ENCODE measurements at places on chromosomes 12 and 14.

DNA sequence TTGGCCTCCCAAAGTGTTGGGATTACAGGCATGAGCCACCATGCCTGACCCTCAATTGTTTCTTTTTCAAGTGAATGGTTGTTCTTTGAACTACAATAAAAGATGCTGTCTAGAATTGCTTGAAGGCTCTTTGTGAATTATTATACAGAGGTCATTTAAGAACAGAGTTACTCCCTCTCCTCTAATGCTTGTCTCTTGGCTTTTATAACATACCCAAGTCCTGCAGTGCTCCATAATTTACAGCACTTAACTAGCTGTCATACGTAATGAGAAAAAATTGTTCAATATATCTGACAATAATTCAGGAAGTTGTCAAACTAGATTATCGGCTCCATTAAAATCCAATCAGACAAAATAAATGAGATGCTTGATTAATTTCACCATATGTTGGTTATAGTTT is 823.0 kb upstream of the ATXN7L3B start:
- no peak for DNase-seq

GRCh38 chr14:64584190-64584589 is 34.4 kb downstream of the PPP1R36 start:
- no peak for DNase-seq

- no peak for DNase-seq
Observed at GRCh38 chr12:15774819-15775218, 14.4 kb downstream of the EPS8 start.

GRCh38 chr14:67269298-67270060 is 28.2 kb downstream of the PALS1 start:
- DNase-seq = peak; percentile 61

DNA sequence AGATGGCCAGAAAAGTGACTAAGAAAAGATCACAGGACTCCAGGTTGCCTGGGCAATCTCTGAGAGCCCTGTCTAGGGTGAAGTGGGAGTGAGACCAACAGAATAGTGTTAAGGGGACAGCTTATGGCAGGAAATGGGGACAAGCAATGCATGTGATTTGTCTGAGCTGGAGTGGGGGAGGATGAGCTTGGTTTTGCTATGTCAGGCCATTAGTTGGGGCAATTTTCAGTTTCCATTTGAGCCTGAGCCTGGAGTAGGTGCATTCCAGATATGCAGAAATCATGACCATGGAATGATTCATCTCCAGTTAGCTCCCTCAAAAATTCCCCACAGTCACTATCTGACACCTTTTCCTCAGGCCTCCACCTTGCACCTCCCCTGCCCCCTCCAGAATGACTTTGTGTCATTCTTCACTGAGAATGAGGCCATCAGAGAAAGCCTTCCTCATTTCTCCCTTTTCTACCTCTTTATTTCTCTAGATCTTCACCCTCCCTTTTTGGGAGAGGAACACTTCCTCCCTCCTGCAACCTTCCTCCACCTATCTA is 150.9 kb upstream of the PLEKHG7 start:
- DNase-seq = no peak

DNA sequence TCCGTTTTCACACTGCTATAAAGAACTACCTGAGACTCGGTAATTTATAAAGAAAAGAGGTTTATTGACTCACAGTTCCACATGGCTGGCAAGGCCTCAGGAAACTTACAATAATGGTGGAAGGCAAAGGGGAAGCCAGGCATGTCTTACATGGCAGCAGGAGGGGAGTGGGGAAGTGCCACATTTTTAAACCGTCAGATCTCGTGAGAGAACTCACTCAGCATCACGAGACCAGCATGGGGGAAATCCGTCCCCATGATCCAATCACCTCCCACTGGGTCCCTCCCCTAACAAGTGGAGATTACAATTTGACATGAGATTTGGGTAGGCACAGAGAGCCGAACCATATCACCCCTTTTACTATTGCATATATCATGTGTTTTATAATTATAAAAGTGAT is 2.0 kb upstream of the PIGH start:
- no peak for DNase-seq

- no peak for DNase-seq
Observed at GRCh38 chr14:101557811-101558738, 3.2 kb upstream of the DIO3 start.

- no peak for DNase-seq
Observed at GRCh38 chr14:69073915-69074314, 79.0 kb downstream of the DCAF5 start.

DNA sequence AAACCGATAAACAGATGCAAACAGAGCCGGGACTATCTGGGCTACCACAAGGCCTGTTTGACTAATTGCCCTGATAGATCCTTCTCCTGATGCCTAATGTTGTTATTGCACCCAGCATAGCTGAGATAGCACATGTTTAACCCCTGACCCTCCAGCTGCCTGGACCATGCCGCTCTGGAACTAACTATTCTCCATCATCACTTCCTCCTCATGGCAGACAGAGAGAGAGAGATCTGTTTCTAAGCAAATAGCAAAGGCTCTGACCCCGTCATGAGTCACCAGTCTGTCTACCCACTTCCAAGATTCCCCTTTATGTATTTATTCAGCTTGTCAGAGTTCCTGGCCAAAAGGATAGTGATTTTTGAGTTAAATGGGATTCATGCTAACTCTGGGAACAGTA is 58.2 kb upstream of the FLRT2 start:
- peak; percentile 58 for DNase-seq

DNA sequence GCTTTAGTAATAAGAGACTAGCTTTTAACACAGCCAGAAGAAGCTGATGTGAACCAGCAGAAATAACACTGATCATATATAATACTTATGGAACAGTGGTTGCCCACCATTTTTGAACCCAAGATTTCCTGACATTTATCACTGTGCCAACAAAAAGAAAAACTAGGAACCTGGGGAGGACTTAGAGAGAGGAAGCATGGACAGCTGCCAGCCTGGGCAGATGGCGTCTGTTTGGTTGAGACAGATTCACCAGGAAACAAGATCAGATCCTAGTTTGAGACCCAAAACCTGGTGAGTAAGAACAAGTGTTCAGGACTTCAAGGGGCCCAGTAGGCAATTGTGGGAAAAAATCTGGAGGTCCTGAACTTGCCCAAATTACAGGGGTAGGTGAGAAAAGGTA is 95.3 kb downstream of the BICD1 start:
- no peak for DNase-seq

DNA sequence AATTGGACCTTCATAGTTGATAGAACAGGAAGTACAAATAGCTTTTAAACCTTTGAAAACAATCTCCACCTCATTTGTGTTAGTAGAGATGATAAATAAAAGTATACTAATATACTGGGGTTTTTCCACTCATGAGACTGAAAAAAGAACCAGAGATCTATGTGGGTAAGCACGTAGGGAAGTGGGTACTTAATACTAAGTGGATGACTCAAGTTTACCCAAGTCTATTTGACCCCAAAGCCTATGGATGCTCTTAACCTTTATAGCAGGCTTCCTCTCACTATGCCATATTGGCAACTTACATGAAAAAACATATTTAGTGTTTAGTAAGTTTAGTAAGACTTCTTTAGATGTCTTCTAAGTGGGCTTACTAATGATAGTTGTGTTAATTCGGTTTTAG is 49.2 kb upstream of the CHPT1 start:
- no peak for DNase-seq

DNA sequence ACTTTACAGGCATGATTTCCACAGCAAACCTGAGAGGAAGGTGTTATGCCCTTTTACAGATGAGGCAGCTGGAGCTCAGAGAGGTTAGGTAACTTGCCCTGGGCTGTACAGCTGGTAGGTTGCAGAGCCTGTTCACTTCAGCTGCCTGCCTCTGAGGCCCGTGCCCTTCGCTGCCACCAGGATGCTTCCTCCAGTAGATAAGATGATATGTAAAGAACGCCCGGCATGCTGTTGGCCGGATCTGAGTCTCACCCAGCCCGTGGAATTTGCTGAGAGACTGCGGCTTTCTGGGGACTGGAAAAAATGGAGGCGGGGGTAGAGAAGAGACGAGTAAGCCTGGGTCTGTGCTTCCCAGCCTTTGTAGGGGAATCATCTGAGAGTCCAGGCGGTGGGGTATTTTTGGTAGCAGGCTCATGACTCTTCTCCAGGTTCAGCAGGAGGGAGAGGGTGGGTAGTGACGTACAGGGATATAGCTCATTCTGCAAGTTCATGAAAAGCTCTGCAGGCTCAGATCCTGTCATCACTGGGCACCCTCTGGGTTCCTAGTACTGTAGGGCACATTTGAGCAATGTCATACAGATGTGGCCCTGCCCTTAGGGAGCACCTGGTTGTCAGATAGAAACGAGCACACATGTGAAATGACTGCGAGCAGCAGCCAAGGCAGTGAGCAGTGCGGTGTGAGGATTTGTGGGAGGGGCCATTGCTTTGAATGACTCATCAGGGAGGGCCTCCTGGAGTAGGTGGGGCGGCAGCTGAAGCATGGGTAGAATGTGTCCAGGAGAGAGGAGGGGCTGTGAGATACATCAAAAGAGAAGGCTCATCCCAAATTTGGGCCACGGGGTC is 159.4 kb downstream of the TSPAN9 start:
- DNase-seq = no peak

- DNase-seq = no peak
Observed at GRCh38 chr12:112183141-112184021, 58.0 kb downstream of the TRAFD1 start.

All from retinal pigment epithelial cell (primary cell).